ENCODE measurements at places on chromosomes 7 and 10.

DNA sequence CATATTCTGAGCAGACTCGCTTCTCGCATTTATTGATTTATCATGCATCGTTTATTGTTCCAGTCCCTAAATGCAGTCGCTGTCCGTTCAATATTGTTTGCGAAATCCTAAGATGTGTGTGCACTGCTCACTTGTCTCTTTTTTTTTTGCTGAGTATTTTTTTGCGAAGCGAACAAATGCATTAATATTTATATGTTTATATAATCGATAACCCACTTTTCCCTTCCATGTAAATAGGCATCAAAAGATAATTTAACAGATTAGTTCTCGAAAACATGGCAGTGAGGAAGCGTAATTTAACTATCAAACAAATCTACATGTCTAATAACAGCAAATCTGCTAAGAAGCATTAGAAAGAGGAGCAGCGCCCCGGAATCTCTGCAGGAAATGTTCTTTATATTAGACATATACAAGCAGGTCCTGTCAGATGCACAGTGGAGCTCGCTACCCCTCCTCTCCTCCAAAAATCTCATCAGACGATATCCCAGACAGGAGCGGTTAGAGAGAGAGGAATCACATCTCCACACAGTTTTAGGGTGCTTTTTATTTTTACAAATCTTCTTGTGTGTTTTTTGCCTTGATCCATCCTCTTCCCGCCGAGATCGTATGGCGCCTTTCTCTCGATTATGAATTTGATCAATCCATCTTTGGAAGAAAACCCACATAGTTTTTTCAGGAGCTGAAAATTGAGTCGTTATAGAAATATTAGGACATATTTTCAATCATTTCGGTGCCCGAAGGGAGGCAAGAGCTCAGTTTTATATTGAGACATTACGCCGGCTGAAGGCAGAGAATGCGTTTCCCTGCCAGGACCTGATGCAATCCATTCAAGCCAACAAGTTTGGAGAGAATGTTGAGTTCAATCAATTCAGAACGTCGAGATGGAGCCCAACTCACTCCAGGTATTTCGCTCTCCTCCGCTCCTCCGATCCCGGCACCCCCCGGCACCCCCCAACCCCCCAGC is at the start of gene ARID5B:
ARID5B (plus strand) TSS at position 871 of the 964 bp plus-strand sequence; CDS start at position 882, 11 bp downstream.
- peak within 1 kb of the TSS; percentile 98 for H3K27ac ChIP-seq
- peak; percentile 49 for DNase-seq

GRCh38 chr7:99848420-99849216 is 20.8 kb downstream of the CYP3A43 start:
- DNase-seq: no peak
- no peak overlapping the region for H3K27ac ChIP-seq
- no peaks in the 10 kb centered on the region for H3K4me1 ChIP-seq
- H3K36me3 ChIP-seq: no peaks in the 10 kb centered on the region
- H3K4me3 ChIP-seq: no peak overlapping the region
- H3K27me3 ChIP-seq: peaks cover 25% of the 10 kb centered on the region

DNA sequence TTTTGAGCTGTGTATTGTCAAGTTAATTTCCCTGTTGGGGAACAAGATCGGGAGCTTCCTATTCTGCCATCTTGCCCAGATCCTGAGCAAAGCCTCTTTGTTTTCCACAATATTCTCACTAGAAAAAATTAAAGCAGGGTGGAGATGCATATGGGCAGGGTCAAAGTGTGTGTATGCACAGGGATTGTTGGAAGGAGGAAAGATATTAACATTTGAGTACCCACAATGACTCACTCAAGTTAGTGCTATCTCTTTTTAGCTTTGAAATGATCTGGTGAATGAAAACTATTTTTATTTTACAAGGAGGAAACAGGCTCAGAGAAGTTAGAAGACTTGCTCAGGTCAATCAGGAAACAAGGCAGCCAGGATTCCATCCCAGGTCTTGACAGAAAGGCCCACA is 6.7 kb upstream of the BTBD16 start:
- no peaks in the 10 kb centered on the region for H3K36me3 ChIP-seq
- no peak for DNase-seq
- no peak overlapping the region for H3K4me3 ChIP-seq

GRCh38 chr10:51326174-51326573 is 251.9 kb downstream of the PRKG1 start:
- H3K4me1 ChIP-seq: no peaks in the 10 kb centered on the region
- no peak overlapping the region for H3K27ac ChIP-seq
- no peaks in the 10 kb centered on the region for H3K27me3 ChIP-seq
- H3K36me3 ChIP-seq: no peaks in the 10 kb centered on the region
- H3K4me3 ChIP-seq: no peak overlapping the region
- DNase-seq: no peak

GRCh38 chr7:84412161-84412969 is 217.8 kb upstream of the SEMA3A start:
- no peak overlapping the region for H3K4me3 ChIP-seq
- H3K27me3 ChIP-seq: no peaks in the 10 kb centered on the region
- H3K4me1 ChIP-seq: no peaks in the 10 kb centered on the region
- DNase-seq: no peak
- no peak overlapping the region for H3K27ac ChIP-seq

- no peaks in the 10 kb centered on the region for H3K27me3 ChIP-seq
- DNase-seq: no peak
- H3K4me3 ChIP-seq: no peak overlapping the region
- H3K4me1 ChIP-seq: peaks cover 50% of the 10 kb centered on the region
These were observed 100.7 kb downstream of the OSBPL3 start for GRCh38 chr7:24879291-24879690.

- no peaks in the 10 kb centered on the region for H3K36me3 ChIP-seq
- H3K27ac ChIP-seq: no peak overlapping the region
- peaks cover 8% of the 10 kb centered on the region for H3K4me1 ChIP-seq
- H3K4me3 ChIP-seq: no peak overlapping the region
- no peak for DNase-seq
- H3K27me3 ChIP-seq: peaks cover 71% of the 10 kb centered on the region
These were observed 103.9 kb upstream of the LEP start for GRCh38 chr7:128137181-128137580.

DNA sequence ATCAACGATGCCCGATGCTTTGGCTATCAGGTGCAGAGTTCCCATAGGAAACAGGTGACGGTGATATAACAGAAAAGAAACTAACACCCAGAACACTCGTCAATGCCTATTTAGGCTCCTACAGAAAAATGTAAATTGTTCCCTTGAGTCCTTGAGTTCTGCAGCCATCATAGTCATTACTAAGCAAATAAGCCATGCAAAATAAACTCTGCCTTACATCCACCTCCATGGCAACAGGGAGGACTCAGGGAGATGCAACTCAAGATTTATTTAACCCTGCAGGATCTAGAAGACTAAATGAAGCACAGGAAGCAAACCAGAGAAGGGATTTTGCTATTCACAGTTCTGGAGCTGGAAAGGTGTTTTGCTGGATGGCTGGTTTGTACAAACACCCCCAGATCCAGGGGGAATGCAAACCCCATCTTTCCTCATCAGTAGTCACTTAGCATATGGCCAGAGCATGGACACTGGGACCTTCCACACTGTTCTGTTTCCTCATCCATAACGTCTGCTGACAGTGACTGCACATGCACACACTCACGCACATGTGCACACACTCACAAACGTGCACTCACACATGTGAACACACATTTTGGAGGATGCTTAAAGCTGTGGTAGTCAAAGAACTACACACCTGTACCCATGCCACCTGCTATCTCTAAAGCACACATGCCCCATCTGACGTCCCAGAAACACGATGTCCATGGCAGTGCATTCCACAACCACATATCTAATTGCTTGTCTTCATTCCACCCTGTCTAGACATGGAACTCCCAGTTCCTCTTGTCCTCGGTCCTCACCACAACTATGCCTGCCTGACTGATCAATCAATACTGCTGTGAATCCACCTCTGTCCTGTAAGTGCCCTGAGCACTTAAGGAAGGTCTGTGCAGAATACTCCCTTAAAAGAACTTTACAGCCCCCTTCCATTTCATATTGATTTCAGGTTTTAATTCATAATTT is 178.2 kb downstream of the COBL start:
- H3K27me3 ChIP-seq: peaks cover 6% of the 10 kb centered on the region
- H3K4me1 ChIP-seq: peaks cover 22% of the 10 kb centered on the region
- no peak overlapping the region for H3K27ac ChIP-seq
- no peaks in the 10 kb centered on the region for H3K36me3 ChIP-seq

GRCh38 chr10:110865809-110866482 is 5.8 kb upstream of the PDCD4 start:
- peak overlapping the region; percentile 92 for H3K27ac ChIP-seq
- peaks cover 84% of the 10 kb centered on the region for H3K4me1 ChIP-seq
- H3K27me3 ChIP-seq: no peaks in the 10 kb centered on the region
- peak; percentile 4 for DNase-seq
- peak overlapping the region; percentile 84 for H3K4me3 ChIP-seq

DNA sequence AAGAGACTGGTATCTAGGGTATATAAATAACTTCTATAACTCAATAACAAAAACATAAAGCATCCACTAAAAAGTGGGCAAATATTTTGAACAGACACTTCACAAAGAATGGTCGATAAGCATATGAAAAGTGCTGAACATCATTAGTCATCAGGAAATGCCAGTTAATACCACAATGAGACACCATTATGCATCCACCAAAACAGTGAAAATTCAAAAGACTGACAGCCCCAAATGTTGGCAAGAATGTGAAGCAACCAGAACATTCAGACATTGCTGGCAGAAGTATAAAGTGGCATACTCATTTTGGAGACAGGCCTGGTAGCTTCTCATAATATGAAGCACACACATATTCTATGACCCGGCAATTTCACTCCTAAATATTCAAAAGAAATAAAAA is 26.5 kb upstream of the GSAP start:
- H3K36me3 ChIP-seq: no peaks in the 10 kb centered on the region
- no peak for DNase-seq
- no peak overlapping the region for H3K4me3 ChIP-seq
- peaks cover 29% of the 10 kb centered on the region for H3K27me3 ChIP-seq
- H3K27ac ChIP-seq: no peak overlapping the region

DNA sequence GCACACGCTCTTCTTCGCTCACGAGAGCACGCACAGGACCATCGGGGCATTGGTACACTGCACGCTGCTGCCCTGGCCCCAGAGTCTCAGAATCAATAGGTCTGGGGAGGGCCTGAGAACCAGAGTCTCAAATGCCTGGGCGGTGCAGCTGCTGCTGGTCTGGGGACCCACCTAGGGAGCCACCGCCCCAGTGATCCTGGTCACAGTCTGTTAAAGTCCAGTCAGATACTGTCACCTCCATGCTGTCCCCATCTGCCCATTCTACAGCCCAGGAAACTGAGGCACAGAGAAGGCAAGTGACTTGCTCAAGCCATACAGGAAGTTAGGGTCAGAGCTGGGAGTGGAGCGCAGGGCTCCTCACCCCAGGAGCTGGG is 38.0 kb downstream of the ZCCHC24 start:
- H3K27me3 ChIP-seq: no peaks in the 10 kb centered on the region
- H3K4me1 ChIP-seq: no peaks in the 10 kb centered on the region

GRCh38 chr7:36416251-36416650 is 26.6 kb downstream of the ANLN start:
- peaks cover 38% of the 10 kb centered on the region for H3K36me3 ChIP-seq
- H3K4me1 ChIP-seq: peaks cover 1% of the 10 kb centered on the region
- no peak overlapping the region for H3K27ac ChIP-seq
- no peak overlapping the region for H3K4me3 ChIP-seq

GRCh38 chr7:47945261-47946015 is 2.8 kb downstream of the PKD1L1 start:
- peaks cover 7% of the 10 kb centered on the region for H3K4me1 ChIP-seq
- H3K4me3 ChIP-seq: no peak overlapping the region
- H3K27ac ChIP-seq: no peak overlapping the region
- DNase-seq: peak; percentile 47
- no peaks in the 10 kb centered on the region for H3K27me3 ChIP-seq
- no peaks in the 10 kb centered on the region for H3K36me3 ChIP-seq

DNA sequence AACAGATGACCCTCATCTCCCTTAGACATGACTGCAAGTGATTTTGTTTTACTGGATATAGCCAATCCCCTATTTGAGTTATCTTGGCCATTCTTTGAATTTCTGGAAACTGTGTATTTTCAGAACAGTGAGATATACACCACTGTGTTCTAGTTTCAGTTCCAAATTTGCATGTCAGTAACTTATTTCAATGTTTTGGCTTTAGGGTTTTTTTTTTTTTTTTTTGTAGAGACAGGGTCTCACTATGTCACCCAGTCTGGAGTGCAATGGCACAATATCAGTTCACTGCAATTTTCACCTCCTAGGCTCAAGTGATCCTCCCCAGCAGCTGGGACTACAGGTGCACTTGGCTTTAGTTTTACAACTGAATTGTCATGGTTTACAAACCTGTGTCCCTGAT is 67.2 kb downstream of the ATAD1 start:
- no peaks in the 10 kb centered on the region for H3K27me3 ChIP-seq
- H3K27ac ChIP-seq: no peak overlapping the region
- H3K4me3 ChIP-seq: no peak overlapping the region
- peaks cover 15% of the 10 kb centered on the region for H3K36me3 ChIP-seq
- H3K4me1 ChIP-seq: peaks cover 8% of the 10 kb centered on the region

DNA sequence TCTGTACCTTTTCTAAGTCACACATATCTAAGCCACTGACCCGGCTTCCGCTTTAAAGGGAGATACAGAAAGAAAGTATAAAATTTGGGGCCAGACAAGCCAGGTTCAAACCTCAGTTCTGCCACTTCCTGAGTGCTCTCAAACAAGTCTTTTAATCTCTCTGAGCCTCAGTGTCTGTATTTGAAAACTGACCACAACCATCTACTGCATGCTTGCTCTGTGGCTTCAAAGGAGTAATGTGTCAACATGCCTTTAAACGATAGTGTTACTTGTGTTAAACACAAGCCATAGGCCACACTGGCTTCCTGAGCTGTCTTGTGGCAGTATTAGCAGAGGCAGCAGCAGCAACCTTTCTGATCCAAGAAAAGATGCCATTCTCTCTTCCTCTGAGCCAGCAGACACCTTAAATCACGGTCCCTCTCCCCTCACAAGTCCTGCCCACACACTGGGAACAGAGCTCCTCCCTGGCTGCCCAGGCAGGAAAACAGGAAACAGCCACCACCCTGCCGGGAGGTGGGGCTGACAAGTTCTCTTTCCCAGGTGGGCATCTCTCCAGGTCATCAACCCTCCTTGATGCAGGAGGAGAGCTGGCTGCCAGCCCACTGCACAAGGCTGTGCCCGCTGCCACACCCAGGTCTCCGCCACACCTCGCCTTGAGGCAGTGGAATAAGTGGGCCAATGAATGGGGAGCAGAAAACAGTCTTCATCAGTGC is 10.7 kb downstream of the HIP1 start:
- no peaks in the 10 kb centered on the region for H3K36me3 ChIP-seq
- H3K4me3 ChIP-seq: peak overlapping the region; percentile 29
- DNase-seq: no peak
- H3K27ac ChIP-seq: peak overlapping the region; percentile 75
- peaks cover 14% of the 10 kb centered on the region for H3K4me1 ChIP-seq
- no peaks in the 10 kb centered on the region for H3K27me3 ChIP-seq

GRCh38 chr7:71560354-71560995 is 428.5 kb downstream of the GALNT17 start:
- DNase-seq: no peak
- no peak overlapping the region for H3K4me3 ChIP-seq
- no peaks in the 10 kb centered on the region for H3K4me1 ChIP-seq
- H3K36me3 ChIP-seq: no peaks in the 10 kb centered on the region

- no peak overlapping the region for H3K27ac ChIP-seq
- no peak overlapping the region for H3K4me3 ChIP-seq
- no peaks in the 10 kb centered on the region for H3K36me3 ChIP-seq
- no peaks in the 10 kb centered on the region for H3K4me1 ChIP-seq
- no peaks in the 10 kb centered on the region for H3K27me3 ChIP-seq
- no peak for DNase-seq
These were observed 1251.5 kb downstream of the DNAJB9 start for GRCh38 chr7:109821156-109821555.

GRCh38 chr10:88553116-88553752 is 29.9 kb downstream of the RNLS start:
- peaks cover 4% of the 10 kb centered on the region for H3K4me1 ChIP-seq
- no peak overlapping the region for H3K27ac ChIP-seq
- H3K27me3 ChIP-seq: peaks cover 2% of the 10 kb centered on the region
- H3K4me3 ChIP-seq: no peak overlapping the region
- no peaks in the 10 kb centered on the region for H3K36me3 ChIP-seq
- peak; percentile 27 for DNase-seq
